ENCODE measurements at places on chromosomes 2 and 18. TPM values are rescaled to one million over a fixed set of nuclear protein-coding genes. Genes with fewer than 3 reads are reported as not detected.

HOXD12 gene
- not detected for polyA plus RNA-seq

ARHGAP28 gene
- 0.38 TPM for polyA plus RNA-seq

DGKD gene
- polyA plus RNA-seq: 4.8 TPM

ZNF396 gene
- polyA plus RNA-seq: 0.60 TPM

MORN2 gene
- 11.7 TPM for polyA plus RNA-seq

LIMS3 gene
- not detected for polyA plus RNA-seq

TMEM37 gene
- 125 TPM for polyA plus RNA-seq

UGT1A5 gene
- 0.14 TPM for polyA plus RNA-seq

KCNK3 gene
- 0.78 TPM for polyA plus RNA-seq

CAMKMT gene
- polyA plus RNA-seq: 1.5 TPM

TLX2 gene
- polyA plus RNA-seq: not detected

SLC8A1 gene
- 2.1 TPM for polyA plus RNA-seq

IL1RL2 gene
- polyA plus RNA-seq: 1.3 TPM

PCGF1 gene
- polyA plus RNA-seq: 10.6 TPM
